Caco-2 (cell line): ENCODE measurements at places on chromosomes 2 and 18.

DNA sequence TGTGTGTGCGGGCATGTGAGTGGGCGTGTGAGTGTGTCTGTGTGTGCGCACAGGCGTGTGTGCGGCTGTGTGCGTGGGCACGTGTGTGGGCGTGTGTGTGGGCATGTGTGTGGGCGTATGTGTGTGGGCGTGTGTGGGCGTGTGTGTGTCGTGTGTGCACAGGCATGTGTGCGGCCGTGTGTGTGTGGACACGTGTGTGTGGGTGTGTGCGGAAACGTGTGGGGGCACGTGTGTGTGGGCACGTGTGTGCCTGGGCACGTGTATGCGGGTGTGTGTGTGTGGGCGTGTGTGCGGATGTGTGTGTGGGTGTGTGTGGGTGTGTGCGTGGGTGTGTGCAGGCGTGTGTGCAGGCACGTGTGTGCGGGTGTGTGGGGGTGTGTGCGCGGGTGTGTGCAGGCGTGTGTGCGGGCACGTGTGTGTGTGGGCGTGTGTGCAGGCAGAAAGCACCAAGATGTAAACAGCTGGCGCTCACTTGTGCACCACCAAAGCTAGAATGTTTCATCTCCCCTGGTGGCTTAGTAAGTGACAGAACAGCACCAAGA, 31.2 kb upstream of the ALKAL2 start:
- no peaks in the 10 kb centered on the region for H3K27me3 ChIP-seq
- no peaks in the 10 kb centered on the region for H3K36me3 ChIP-seq
- H3K4me3 ChIP-seq = no peak overlapping the region
- H3K27ac ChIP-seq = no peak overlapping the region

DNA sequence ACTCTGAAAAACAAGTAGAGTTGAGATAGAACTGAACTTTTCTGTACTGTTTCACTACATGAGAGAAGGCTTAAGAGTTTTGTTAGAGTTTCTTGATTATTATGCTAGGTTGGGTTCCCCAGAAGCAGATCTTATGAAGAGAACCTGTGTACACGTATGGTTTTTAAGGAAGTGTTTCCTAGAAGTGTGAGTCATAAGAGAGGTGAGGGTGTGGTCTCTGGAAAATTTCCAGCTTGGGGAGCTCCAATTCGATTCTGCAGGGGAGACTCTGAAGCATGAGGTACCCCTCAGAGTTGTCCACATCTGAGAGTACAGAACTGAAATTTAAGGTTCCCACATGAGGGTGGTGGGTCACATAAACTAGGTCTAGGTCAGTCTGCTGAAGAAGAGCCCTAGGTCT, 83.3 kb upstream of the MAP2 start:
- H3K36me3 ChIP-seq = no peaks in the 10 kb centered on the region
- H3K4me1 ChIP-seq = no peaks in the 10 kb centered on the region
- H3K27me3 ChIP-seq = no peaks in the 10 kb centered on the region
- no peak overlapping the region for H3K4me3 ChIP-seq
- H3K27ac ChIP-seq = no peak overlapping the region

DNA sequence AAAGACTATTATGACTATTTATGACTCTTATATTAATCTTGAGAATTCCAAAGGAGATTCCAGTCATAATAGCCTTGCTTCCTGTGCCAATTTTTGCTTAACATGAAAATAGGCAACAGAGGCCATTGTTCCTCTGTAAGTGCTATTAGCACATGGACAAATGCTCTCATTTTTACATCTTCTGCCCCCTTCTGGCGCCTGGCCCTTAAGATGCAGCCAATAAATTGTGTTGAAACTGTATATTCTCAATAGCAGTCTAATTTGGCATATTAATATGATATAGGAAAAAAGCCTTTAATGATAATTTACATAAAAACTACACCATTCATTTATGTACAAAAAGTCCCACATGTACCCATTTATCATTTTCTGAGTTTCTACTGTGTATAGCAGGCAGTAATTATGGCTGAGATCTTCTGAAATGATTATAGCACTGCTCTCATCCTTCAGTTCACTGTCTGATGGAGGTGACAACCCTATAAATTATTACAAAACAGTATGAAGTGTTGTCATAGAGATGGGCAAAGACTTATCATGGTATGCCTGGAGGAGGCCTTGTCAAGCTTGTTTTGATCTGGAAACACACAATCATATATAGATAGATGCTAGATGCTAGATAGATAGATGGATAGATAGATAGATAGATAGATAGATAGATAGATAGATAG, 613.3 kb downstream of the TSN start:
- no peak for DNase-seq
- H3K27ac ChIP-seq = no peak overlapping the region
- no peak overlapping the region for H3K4me3 ChIP-seq
- no peaks in the 10 kb centered on the region for H3K4me1 ChIP-seq

- peak overlapping the region; percentile 81 for H3K27ac ChIP-seq
- peaks cover 50% of the 10 kb centered on the region for H3K4me1 ChIP-seq
- H3K4me3 ChIP-seq = no peak overlapping the region
- no peaks in the 10 kb centered on the region for H3K27me3 ChIP-seq
- peak; percentile 53 for DNase-seq
Observed at GRCh38 chr2:196275646-196276352, 104.4 kb upstream of the STK17B start.

- no peaks in the 10 kb centered on the region for H3K27me3 ChIP-seq
- no peaks in the 10 kb centered on the region for H3K4me1 ChIP-seq
- no peak overlapping the region for H3K4me3 ChIP-seq
- no peak overlapping the region for H3K27ac ChIP-seq
- H3K36me3 ChIP-seq = no peaks in the 10 kb centered on the region
Observed at GRCh38 chr2:211955648-211956047, 583.0 kb downstream of the ERBB4 start.

GRCh38 chr18:31250902-31251301, 67.1 kb upstream of the DSG1 start:
- H3K4me1 ChIP-seq = peaks cover 6% of the 10 kb centered on the region; the same call in 1 of the 2 replicates
- no peak overlapping the region for H3K27ac ChIP-seq
- no peaks in the 10 kb centered on the region for H3K36me3 ChIP-seq
- no peak overlapping the region for H3K4me3 ChIP-seq
- DNase-seq = no peak
